ENCODE measurements at places on chromosomes 11 and 22.
A peak's percentile ranks its signal among the peaks of the same experiment; 100 is the strongest.

- no peak for DNase-seq
Measured at GRCh38 chr11:47609675-47610074, 15.5 kb upstream of the C1QTNF4 start.

DNA sequence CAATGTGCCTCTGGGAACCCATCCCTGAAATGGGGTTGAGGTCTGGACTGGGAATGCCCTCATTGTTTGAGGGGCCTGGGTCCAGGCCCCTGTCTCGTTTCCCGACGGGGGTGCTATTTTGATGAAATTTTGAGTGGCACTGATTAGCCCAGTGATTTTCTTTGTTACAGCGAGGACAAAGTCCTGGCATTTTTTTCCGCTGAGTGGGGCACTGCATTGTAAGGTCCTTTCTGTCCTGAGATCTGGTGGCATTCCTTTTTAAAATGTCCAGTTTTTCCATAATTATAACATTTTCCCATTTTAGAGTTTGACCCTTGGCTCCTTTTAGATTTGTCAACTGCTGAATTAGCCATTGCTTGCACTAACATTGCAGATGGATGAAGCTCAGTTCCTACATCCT, 69.7 kb upstream of the INCENP start:
- no peak for DNase-seq

DNA sequence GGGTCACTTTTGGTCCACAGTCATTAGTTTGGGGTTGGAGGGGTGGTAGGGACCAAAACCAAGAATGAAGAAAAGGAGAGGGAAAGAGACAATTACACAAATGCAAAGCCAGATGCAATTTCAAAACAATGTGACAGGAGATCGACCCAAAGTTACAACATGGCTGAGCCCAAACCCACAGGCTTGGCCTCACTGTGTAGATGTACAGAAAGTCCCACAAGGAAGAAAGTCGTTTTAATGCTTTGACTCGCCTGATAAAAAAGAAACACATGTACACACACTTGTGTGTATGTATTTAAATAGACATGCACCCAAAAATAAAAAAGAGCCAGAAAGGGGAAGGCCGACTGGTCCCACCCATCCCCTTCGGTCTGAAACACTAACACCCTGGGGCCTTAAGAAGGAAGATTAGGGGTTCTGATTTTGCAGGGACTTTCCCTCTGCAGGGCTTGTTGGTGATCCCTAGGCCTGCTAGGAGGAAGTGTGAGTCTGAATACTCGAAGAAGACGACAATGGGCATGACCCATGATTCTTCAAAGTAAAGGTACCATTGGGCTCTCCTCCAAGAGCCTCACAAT, 104.1 kb downstream of the ETS1 start:
- no peak for DNase-seq

GRCh38 chr11:12737024-12737423, 62.8 kb downstream of the TEAD1 start:
- no peak for DNase-seq

DNA sequence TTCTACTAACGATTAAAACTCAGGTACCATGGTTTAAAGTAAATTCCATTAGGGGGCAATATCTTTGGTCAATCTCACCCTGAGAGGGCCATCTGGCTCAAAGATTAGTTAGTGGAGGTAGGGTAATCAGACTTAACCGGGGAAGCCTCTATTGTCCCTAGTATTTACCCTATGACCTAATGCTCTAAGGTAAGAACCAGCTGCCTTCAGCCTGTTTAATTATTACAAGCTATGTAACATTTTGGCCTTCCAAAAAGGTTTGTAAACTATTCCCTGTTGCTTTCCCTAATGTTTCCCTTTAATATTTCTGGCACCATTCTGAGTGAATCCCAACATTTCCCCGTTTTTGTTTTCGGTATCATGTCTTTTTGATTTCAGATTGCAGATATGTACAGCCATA, 15.1 kb upstream of the GLYATL1 start:
- DNase-seq: no peak

DNA sequence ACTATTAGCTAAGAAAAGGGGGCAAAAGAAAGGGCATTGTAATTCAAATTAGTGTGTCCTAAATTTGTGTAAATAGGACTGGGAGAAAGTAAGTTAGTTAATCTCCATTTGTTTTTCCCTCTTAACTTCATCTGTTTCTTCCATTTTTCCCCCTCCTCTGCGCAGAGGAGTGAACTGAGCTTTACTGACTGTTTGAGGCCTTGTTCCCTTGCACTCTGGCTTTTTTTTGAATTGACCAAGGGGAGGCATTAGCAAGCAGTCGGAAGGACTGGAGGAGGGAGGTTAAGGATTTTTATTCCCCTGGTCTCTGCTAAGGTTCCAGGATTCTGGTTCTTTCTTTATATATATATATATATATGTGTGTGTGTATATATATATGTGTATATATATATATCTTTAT, 15.2 kb upstream of the FANCF start:
- no peak for DNase-seq

GRCh38 chr11:91860661-91861060, 364.0 kb upstream of the FAT3 start:
- no peak for DNase-seq

DNA sequence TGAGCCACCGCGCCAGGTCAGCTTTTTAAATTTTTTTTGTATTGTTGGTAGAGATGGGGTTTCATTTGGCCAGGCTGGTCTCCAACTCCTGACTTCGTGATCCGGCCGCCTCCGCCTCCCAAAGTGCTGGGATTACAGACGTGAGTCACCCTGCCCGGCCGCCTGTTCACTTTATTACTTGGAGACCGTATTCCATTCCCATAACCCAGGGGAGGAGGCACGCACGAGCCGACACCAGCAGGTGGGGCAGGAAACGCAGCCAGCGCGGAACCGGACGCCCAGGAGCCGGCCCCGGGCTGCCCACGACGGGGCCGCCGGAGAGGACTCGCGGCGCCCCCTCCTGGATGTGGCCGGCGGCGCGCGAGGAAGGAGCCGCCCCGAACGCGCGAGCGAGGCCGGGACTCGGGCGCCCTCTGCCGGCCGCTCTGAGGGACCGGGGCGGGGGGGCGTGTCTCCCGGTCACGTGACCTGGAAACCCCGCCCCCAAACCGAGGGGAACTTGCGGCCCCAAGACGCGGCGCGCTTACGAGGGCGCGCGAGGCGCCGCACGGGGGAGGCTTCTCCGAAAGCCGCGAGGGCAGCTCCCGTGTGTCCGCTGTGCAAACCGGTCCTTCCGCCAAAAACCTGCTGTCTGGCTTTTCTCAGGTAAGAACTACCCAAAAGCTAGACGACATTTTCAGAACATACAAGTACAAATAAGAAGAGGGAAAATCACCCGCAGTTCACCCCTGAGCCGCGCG, 11.6 kb upstream of the RNH1 start:
- DNase-seq: no peak

- no peak for DNase-seq
Measured at GRCh38 chr11:33864479-33864878, 27.4 kb downstream of the LMO2 start.

DNA sequence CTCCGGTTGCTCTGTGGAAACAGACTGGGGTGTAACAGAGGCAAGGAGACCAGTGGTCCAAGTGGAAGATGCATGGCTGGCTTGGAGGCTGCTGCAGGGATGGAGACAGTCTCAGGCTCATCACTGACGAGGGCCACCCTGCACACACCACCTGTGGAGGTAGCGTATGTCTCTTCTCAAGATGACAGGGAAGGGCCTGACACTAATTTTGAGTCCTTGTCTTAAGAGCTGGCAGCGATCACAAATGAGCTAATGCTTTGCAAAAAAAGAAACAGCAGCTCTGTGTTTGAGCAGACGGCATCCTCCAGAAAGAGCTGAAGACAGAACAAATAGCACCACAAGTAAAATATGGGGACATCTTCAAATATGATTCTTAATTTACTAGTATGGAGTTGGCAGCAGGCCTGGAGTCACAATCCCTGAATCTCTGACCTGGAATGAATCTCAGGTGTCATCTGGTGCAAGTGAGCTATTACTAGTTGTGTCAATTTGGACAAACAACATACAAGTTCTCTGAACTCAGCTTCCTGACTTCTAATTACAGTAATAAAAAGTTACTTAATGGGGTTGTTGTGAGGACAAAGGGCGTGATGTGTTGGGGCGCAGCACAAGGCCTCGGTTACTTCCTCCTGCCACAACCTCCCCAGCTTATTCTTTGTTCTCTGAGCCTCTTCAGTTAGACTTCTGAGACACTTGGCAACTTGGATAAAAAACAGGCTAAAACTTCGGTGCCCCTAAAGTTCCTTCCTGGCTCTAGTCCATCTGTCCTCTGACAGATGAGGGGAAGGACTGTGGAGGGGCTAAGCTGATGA, 95.2 kb upstream of the BID start:
- DNase-seq: no peak

DNA sequence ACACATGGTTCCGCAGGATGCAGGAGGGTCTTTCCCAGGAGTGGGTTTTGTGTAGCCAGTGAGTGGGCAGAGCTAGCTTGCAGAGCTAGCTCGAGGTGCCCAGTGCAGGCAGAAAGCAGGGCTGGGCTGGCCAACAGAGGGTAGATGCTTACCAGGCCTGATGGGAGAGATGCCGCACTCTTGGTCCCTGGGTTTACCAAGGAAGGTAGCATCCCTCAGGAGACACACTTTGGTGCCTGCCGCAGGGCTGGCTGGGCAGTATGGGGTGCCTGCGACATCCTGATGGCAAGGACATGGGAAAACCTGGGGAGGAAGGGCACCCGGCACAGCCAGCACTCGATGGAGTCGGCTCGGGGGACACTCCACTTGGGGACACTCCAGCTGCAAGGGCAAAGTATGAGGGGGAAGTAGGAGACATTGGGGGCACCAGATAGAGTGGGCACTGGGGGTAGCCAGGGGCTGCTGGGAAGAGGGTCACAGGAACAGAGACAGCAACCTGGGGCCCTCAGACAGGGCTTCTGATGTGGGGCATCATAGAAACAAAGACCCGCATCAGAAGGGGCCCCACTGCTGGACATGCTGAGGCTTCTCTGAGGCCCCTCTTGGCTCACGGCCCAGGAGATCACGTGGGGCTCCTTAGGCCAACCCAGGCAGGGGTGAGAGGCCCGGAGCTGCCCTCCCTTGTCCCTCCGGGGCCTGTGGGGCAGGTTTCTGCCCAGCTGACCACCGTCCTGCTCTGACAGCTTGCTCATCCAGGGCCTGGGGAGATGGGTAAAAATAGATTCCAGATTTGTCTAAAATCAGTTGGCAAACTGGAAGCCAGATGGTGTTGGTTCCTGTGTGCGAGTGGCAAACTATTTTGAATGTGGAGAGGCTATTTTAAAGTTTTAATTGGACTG, 89.8 kb downstream of the MORC2 start:
- DNase-seq: no peak

GRCh38 chr22:43249789-43250471, 63.0 kb upstream of the TTLL12 start:
- no peak for DNase-seq

DNA sequence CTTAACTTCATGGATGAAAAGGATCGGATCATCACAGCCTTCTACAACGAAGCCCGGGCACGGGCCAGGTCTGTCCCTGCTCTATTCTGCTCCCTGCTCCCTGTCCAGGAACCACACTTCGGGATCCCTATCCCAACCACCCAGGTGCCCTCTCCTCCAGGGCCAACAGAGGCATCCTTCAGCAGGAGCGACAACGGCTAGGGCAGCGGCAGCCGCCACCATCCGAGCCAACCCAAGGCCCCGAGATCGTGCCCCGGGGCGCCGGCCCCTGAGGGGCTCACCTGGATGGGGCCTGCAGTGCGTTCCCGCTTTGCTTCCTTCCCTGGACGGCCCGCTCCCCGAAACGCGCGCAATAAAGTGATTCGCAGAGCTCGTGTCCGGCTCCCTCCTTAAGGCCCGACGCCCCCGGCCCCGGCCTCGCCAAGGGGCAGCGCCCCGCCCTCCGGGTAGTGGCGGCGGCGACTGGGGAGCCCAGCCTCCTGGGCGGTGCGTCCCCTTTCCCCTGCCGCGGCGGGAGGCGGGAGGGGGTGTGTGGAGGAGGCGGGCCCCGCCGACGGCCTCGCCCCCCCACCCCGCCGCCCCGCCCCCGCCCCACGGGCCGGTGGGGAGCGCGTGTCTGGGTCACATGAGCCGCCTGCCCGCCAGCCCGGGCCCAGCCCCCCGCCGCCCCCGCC, at the start of gene VEGFB:
TSS of gene VEGFB (plus strand) at position 672 of the 674 bp plus-strand sequence. CDS start 250 bp downstream, outside the sequence.
- DNase-seq: peak; percentile 67

All from effector CD8-positive, alpha-beta T cell (primary cell).